T1000 (cell line): ENCODE measurements at places on chromosomes 5 and 9.

DNA sequence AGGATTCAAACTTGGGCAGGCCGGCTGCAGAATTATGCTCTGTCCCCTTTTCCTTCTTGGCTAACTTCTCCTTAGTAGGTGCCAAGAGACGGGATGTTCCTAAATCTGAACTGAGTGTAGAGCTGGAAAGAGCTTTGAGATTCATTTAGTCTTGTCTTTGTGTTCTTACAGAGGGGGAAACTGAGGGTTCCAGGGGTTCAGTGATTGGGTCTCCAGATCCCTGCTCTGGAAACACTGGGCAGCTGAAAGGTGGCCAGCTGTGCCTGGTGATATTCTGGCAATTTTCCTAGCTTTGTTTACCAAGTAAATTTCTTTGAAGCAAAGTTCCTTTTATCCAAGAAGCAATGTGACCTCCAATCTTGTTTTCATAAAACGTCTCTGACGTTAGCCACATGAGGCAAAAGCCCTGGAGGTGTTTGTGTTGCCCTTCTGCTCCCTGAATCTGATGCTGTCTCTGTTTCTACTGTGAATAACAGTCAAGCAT is 288.7 kb downstream of the ZSWIM6 start:
- DNase-seq: no peak

- DNase-seq: no peak
Observed at GRCh38 chr9:116792271-116792670, 105.2 kb downstream of the TRIM32 start.

- peak; percentile 10 for DNase-seq
Observed at GRCh38 chr9:119370816-119371215, 1.6 kb upstream of the BRINP1 start.

DNA sequence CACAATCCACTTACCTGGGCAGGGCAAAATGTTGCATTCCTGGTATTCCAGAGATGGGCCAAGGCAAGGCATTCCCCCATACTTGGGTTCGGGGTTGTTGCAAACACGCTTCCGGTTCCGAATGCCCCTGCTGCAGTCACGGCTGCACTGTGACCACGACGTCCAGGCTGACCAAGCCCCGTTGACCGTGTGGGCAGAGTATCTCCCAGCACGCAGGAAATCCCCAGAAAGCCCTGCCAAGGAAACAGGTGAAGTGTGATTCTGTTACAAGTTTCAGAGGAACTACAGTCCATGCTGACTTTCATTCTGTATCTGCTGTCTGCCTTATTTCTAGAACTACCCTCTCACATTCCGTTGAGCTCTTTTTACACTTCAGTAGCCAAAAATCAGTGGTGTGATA is 483.0 kb downstream of the SEMA5A start:
- DNase-seq: no peak

DNA sequence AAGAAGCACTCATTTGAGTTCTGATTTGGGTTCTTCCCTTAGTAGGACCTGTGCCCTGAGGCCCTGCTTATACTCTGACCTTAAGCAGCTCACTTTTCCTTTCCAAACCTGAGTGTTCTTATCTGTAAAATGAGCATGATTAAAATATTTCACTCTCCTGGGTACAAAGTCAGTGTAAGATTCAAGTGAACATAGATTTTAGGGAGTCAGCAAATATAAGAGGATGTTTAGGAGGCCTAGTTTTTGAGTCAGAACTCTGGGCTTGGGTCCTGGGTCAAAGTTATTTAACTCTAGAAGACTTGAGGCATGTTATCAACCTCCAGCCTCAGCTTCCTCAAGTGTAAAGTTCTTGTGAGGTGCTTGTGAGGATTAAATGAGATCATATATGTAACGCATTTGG is 8.7 kb upstream of the SPARC start:
- DNase-seq: no peak

DNA sequence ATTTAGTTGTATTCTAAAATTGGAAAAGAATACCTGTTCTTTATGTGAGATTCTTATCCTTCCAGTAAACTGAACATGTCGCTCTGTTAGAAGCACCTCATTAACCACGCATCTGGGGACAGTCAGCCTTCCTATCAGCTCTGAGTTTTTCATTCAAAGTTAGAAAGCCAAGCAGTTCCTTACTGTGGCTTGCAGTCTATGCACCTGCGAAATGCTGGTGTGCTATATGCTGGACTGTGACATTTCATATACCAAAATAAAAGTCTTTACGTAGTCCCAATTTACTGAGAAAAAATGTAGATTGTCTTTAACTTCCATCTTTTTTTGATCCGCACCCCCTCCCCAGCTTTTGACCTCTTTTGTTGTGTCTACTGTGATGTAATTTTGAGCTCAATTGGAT is 4.3 kb downstream of the ANP32B start:
- DNase-seq: no peak

DNA sequence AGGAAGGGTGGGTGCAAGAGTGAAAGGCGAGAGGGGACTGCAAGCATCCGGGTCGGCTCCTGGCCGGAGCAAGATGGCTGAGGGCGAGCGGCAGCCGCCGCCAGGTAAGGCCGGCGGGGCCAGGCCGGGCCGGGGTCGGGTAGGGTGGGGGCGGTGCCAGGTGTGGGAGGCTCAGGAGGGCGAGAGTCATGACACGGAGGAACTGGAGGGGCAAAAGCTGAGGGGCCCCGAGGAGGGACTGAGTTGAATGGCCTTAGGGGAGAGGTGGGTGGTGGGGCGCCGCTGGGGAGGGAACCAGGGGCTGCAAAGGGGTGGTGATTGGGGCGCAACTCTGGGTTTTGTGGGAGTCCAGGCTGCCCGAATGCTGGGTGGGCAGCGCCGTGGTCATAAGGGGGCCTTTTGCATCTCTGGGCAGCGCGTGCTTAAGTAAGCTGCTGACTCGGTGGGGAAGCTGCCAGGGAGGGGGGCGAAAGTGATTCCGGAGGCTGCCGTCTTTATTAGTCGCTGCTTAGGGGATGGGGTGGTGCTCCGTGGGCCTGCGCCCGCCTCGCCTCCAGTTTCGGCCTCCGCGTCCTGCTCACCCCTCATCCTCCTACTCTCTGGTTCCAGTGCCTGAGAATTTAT is 425 bp downstream of the PTPA start:
- DNase-seq: no peak

- DNase-seq: no peak
Observed at GRCh38 chr9:138023394-138024124, 146.0 kb downstream of the CACNA1B start.

DNA sequence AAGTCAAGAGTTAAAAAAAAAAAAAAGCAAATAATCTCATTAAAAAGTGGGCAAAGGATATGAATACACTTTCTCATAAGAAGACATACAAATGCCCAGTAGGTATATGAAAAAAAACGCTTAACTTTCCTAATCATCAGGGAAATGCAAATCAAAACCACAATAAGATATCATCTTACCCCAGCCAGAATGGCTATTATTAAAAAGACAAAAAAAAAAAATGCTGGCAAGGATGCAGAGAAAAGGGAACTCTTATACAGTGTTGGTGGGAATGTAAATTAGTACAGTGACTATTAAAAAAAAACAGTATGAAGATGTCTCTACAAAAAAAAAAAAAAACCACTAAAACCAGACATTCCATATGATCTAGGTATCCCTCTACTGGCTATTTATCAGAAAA is 79.4 kb downstream of the LPAR1 start:
- no peak for DNase-seq
